Right cardiac atrium (tissue), 5 donors: ENCODE measurements at places on chromosomes 3 and 15.

GRCh38 chr15:75823860-75824613, 19.2 kb upstream of the UBE2Q2 start:
- DNase-seq: no peak

GRCh38 chr15:93517176-93517575, 428.2 kb upstream of the RGMA start:
- DNase-seq: no peak

GRCh38 chr3:193673845-193674244, 80.8 kb downstream of the OPA1 start:
- no peak for DNase-seq

GRCh38 chr3:192858849-192859585, 58.6 kb downstream of the MB21D2 start:
- DNase-seq: no peak

- no peak for DNase-seq
Measured at GRCh38 chr3:73380735-73381532, 243.8 kb downstream of the PDZRN3 start.

- no peak for DNase-seq
Measured at GRCh38 chr3:25910997-25911396, 121.1 kb downstream of the OXSM start.

DNA sequence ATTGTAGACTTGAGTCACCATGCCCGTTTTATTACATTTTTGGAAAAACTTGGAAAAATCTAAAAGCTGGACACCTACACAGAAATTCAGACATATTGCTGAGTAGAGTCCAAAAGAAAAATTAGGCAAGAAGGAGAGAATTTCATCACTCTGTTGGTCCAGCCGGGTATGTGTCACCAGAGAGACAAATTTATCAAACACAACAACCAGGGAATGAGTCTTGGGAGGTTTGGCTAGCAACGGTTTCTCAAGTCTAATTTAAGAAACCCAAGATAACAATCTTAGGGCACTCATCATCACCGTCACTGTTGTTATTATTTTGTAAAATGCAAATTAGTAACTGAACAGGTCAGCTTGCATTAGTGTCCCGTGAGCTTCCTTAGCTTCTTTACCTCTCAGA, 197.5 kb upstream of the C2CD4B start:
- no peak for DNase-seq

DNA sequence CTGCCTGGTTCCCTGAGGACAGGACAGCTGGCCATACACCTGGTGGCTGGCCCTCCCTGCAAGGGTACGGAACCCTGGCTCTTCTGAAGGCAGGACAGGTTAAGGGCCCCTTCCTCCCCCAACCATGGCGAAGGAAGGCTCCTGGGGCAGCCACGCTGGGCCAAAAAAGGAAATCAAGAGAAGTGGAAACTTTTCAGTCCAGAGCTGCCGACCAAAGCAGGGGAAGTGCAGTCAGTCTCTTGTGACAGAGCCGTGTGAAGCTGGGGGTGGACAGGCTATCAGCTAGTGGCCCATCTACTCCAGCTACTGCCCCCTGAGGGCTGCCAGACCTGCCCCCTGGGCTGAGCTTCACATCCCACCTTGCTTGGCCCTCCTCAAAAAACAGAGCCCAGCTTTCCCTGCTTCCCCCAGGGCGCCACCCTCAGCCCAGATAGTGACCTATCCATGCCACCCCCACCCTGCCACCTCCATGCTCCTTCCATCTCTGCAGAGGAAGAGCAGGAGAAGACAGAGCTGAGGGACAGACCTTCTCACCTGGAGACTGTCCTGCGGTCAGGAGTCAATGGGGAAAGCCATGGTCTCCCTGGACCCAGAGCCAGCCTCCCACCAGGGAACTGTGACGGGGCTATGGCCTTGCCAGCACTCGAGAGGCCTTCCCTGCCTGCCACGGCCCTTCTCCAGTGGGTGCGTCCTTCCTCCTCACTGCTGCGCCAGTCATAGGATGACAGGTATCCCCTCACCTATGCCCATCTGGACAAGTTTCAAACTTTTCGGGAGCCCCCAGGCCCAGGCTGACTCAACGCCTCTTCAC, 4.6 kb downstream of the SEMA7A start:
- DNase-seq: peak; percentile 46

DNA sequence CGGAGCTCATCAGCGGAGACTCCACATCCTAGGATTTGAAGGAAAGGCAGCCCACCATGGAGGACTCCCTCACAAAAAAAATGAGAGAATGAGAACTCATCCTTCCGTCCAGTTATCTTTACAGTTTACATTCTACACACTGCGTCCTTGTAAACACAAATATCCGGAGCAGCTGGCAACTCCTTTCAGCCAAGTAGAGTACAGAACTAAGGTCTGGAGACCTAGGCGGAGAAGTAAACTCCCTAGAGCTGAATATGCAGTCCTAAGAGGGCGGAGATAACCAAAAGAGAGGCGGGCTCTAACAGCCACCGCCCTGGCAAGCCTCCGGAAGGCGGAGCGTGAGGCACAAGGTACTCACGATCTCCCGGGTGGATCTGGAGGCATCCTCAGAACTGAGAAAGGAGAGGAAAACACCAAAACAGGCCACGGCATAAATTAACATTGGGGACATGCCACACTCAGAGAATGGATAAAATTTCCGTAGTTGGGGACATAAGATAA, 924 bp upstream of the SIN3A start:
- peak; percentile 95 for DNase-seq
